NCI-H2171 treated with DMSO at 0.1 percent for 48 hours (cell line): ENCODE measurements at places on chromosomes 13 and 19.

GRCh38 chr13:110463871-110464510, 97.5 kb downstream of the RAB20 start:
- DNase-seq: no peak

DNA sequence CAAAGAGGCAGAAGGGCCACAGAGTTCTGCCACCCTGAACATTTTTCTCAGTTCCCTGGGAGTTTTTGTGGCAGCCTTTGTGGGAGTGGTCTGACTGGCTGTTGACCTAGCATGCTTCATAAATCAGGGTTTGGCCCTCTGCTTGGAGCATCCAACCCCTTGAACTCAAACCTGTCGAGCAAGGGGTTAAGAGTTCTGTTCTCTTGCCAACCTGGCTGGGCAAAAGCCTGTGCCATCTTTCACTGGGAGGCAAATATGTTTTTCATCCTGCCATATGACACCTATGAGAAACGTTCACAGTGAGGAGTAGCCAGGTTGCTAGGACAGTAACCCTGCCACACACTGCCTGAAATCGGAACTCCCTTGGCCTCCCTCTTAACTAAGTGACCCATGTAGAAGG, 7.7 kb upstream of the TEX26 start:
- DNase-seq: no peak

DNA sequence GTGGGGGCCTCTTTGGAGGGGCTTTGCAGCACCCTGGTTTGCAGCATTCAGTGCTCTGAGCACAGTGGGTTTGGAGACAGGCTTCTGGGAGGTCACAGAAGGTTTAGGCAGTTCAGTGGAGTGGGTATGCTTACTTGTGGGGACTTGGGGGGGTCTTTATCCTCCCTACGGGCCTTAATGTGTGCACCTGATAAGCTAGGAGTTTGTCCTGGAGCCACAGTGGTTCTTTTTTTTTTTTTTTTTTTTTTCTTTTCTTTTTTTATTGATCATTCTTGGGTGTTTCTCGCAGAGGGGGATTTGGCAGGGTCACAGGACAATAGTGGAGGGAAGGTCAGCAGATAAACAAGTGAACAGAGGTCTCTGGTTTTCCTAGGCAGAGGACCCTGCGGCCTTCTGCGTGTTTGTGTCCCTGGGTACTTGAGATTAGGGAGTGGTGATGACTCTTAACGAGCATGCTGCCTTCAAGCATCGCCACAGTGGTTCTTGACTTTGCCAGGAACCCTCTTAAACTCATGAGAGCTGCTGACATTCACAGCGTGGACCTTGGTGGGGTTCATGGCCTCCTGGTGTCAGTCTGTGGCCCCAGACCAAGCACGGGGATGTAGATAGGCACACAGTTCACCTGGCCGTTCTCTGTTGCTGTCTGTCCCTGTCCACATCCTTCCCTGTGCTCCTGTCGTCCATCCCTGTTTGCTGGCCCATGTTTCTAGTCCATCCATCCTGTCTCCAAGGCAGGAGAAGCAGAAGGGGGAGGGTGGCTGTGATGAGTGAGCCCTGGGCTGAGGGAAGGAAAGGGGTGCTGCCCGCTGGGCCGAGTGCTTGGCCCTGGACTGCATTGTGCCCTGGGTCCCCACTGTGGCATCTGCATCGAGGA, 2.7 kb downstream of the EGLN2 start:
- DNase-seq: no peak

DNA sequence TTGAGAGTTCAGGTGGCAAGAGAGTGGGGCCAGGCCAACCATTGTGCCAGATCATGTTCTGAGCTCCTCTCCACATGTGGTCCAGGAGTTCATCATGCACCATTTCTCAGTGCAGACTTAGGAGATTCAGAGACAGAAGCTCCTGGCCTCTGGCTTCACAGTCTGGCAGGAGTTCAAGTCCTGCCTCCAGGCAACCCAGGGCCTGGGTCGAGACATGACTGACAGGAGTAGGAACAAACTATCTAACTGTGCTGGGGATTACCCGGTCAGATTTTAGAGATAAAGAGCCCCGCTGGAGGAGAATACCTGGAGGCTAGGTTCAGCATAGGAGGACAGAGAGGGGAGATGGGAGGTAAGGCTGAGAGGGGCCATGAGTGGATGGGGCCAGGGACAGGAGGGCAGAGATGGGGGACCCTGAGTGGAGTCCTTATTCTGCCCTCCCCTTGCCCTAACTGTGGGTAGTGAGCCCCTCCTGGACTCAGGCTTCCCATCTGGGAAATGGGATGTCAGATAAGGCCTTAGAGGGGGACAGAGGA, 906 bp upstream of the CYP4F11 start:
- DNase-seq: no peak

GRCh38 chr19:6292006-6292405, 12.2 kb upstream of the MLLT1 start:
- DNase-seq: no peak

DNA sequence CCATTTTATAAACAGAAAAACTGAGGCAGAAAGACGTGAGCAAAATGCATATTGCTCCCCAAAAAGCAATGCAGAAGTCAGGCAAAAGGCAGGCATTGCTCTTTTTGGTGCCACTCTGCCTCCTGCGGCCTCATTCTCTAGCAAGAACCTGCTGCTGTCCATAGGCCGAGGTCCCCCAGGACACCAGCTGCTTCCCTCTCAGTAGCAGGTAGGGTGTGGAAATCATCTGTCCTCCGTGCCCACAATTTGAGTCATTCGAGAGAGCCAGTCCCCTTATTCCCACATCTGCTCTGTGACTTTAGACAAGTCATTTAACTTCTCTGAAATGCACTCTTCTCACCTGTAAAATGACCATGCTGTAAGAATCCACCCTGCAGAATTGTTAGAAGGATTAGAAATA, 50.0 kb downstream of the TNFRSF19 start:
- DNase-seq: no peak

- no peak for DNase-seq
Measured at GRCh38 chr13:73216381-73216831, 157.6 kb downstream of the KLF5 start.

DNA sequence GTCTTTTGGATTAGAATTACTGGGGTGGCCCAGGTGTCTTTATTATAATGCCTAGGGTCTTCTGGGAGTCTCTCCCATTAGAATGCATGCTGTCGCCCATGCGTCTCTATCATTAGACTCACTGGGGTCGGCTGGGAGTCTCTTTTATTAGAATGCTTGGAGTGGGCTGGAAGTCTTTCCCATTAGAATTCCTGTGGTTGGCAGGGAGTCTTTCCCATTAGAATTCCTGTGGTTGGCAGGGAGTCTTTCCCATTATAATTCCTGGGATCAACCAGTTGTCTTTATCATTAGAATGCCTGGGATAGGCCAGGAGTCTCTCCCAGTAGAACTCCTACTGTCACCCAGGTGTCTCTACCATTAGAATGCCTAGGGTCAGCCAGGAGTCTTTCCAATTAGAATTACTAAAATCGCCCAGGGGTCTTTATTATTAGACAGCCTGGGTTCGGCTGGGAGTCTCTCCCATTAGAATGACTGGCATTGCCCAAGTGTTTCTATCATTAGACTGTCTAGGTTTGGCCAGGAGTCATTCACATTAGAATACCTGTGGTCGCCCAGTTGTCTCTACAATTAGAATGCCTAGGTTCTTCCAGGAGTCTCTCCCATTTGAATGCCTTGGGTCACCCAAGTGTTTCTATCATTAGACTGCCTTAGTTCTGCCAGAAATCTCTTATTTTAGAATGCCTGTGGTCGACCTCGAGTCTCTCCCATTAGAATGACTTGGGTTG, 1558.5 kb downstream of the UQCRFS1 start:
- DNase-seq: no peak

DNA sequence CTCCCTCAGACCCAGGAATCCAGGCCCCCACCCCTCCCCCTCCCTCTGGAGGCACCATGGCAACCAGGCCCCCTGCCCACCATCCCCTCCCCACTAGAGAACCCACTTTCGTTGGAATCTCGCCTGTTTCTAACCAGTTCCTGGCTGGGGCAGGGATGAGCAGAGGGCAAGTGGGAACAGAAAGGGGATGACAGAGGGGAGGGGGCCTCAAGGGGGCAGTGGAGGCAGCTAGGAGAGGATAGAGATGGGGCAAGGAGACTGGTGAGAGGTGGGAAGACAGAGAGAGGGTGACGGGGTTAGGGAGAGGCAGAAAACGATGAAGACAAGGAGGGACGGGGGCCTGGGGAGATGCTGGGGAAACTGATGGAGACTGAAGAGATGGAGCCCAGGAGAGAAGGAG, 586 bp upstream of the C19orf81 start:
- DNase-seq: no peak
